ENCODE measurements at places on chromosomes 5 and 9.

DNA sequence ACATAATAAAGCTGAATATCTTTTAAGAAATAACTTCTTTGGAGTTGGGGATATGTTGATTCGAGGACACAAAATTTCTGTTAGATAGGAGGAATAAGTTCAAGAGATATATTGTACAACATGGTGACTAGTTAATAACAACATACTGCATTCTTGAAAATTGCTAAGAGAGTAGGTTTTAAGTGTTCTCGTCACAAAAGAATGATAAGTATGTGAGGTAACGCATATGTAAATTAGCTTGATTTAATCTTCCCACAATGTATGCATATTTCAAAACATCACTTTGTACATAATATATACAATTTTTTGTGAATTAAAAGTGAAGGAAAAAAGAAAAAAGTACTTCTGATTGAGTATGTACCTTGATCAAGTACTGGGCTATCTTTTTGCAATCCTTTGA, 428.0 kb upstream of the TRPC7 start:
- DNase-seq, result no peak

- no peak for DNase-seq
These were observed 86.4 kb upstream of the COL5A1 start for GRCh38 chr9:134555094-134555650.

- no peak for DNase-seq
These were observed 22.3 kb downstream of the CTXN3 start for GRCh38 chr5:127671218-127671617.

DNA sequence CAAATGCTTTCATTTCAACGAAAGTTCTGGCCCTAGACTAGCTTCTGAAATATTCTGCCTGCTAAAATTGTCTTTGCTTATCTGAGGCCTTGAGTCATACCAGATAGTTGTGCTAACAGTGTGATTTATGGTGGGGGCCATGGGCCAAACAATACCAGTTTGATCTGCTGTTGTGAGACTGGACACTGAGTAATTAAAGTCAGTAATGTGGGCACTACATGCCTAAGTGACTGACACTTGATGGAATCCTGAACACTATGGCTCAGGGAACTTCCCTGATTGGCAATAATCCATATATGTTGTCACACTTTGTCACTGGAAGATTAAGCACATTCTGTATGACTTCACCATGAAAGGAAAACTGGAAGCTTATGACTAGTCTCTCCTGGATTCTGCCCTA, 127.6 kb upstream of the CYLC2 start:
- no peak for DNase-seq

DNA sequence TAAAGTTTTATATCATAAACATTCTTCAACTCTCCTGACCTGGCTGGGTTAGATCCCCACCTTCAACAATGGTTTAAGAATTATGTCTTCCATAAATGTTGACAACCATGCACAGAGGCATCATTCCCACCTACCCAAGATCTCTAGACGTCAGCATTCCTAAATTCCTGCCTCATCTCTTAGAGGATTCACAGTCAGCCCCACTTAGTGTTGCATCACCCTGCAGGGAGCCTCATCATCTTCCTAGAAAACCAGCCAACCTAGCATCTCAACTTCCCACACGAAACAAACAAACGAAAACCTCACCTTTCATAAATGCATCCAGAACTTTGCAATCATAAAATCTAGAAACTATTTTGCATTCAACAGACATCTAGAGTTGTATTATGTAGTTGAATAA, 816.1 kb upstream of the C9orf72 start:
- DNase-seq, result no peak

DNA sequence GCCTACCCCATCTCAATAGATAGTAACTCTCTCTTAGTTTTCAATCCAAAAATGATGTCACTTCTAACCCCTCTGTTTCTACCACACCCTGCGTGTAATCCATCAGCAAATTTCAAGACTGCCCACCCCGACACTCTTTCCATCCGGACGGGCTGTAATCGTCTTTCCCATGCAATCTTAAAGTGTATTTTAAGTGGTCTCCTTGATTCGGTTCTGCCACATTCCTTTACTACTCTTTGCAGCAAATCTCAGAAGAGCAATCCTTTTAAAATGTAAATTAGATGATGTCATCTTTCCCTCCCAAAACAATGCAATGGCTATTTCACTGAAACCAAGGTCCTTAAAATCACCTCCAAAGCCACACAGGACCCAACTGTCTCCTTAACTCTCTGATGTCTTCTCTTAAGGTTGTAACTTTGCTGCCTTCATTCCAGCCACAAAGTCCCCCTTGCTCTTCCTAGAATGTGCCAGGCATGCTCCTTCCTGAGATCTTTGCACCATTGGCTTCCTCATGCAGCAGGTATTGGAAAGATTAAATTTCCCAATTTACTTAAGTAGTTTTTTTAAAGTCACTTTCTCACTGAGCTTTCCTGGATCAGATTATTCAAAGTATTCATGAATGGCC, 932.5 kb upstream of the WWC1 start:
- DNase-seq, result no peak

- no peak for DNase-seq
These were observed 85.1 kb downstream of the NDUFAF2 start for GRCh38 chr5:61030163-61030482.

- no peak for DNase-seq
These were observed 179.8 kb downstream of the PBX3 start for GRCh38 chr9:125926936-125927335.

GRCh38 chr5:42993516-42994245, 46.4 kb downstream of the ANXA2R start:
- DNase-seq, result peak; percentile 75

DNA sequence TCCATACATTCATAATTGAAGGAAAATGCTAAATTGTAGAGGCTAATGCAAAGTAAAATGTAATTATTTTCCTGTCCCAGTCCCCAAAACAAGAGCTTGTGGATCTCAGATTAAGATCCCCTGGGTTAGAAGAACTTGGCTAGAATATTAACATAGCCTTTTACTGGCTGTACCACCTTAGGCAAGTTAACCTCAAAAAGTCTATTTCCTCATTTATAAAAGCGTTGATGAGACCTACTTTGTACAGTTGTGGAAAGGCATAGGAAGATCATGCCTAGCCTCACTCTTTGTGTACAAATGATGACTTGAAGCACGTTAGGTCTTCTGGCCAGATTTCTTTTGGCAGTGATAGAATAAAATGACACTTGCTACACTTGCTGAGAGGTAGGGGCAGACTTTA, 97.2 kb downstream of the F2RL2 start:
- no peak for DNase-seq

DNA sequence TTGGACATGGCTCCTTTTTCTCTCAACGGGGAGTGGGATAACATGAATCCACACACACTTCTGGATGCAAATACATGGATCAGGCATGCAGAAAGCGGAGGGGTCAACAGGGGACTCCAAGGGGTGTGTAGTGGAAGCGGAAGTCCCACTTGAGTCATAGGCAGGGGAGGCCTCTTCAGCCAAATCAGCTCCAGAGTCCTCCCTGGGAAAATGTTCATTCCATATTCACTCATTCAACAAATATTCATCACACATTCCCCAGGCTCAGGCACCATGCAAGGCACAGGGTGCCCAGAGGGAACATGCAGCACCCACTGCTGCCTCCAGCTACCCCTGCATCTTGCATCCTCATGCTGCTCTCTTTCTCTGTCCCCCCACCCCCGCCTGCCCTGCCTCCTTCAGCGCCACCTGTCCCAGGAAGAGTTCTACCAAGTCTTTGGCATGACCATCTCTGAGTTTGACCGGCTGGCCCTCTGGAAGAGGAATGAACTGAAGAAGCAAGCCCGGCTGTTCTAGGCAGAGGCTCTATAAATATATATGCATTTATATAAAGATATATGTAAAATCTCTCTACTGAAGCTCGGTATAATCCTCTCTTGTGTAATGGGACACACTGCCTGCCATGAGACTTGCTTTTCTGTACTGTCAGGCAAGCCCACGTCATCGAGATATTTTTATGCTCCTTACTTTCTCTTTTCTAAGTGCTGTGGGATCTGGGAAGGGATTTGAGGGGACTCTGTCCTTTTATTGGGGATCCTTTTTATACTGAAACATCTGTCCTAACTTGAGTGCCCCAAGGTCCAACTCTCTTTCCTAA, 13.6 kb upstream of the AFAP1L1 start:
- no peak for DNase-seq

DNA sequence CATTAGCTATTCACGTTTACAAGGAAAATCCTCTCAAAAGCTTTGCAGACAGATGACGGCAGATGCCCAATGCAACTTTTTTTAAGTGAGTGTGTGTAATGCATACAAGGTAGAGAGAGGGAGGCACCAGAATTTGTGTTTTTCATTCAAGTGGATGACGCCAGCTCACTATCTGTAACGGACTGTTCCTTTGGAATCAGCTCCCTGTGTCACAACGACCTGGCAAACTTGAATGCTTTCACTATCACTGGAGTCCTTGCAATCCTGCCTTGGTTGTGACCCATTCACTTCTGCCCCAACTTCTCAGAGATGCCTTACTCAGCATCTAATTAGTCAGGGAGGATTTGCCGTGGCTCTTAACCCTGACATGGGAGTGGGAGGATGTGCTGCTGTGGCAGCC, 148.5 kb downstream of the BNC2 start:
- DNase-seq, result no peak

GRCh38 chr9:87601176-87601575, 103.5 kb downstream of the DAPK1 start:
- no peak for DNase-seq

- DNase-seq, result no peak
These were observed 85.6 kb upstream of the ALDH1B1 start for GRCh38 chr9:38306899-38307298.

GRCh38 chr9:117076571-117077290, 338.1 kb downstream of the ASTN2 start:
- no peak for DNase-seq

GRCh38 chr5:144800169-144800568, 629.5 kb downstream of the KCTD16 start:
- DNase-seq, result no peak

DNA sequence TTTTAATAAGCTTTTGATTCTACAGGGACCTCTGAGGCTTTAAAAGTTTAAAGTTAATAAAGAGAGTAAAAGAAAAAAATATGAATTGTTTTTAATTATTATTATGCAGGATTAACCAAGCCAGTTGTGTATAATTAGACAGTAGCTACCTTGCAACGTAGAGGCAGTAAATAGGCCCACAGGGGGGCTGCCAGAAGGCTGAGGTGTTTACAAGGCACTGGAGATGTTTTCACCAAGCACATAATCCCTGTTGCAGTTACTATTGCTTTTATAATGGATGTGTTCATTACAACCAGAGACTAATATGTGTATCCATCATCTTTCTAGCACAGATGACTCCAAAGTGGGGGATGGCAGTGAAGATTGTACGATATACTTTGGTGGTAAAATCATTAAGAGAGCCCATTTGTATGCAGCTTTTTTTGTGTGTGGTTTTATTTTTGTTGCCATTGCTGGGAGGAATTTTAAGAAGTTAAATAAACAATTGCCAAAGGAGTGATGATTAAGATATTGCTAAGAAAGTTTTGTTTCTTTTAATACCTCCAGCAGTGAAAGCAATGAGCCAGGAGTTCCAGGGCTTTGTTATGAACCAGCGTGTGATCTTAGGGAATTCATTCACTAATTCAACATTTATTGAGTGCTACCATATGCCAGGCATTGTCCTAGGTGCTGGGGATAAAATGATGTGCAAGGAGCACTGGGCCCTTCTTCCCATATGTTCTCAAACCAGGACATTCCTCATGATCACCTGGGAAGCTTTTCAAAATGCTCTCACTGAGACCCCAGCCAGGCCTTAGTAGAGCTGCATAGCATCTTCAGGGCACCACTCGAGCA, 138.7 kb upstream of the EFNA5 start:
- no peak for DNase-seq

DNA sequence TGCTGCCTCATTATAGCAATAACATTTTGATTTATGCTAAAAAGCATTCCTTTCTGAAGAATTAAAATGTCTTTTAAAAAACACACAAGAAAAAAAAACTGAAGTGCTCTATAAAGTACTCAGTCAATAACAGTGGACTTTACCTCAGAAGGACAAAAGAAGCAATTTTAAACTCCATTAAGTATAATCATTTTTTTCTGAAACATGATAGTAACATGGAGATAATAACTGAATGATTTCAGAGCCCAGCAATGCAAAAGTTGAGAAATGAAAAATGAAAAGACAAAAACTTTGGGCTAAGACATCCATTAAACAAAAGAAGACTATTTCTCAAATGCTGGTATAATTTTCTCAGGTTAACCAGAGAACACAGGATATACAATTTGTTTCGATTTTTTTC, 78.7 kb downstream of the RFX3 start:
- no peak for DNase-seq

GRCh38 chr5:3373391-3373790, 222.2 kb upstream of the IRX1 start:
- DNase-seq, result no peak

DNA sequence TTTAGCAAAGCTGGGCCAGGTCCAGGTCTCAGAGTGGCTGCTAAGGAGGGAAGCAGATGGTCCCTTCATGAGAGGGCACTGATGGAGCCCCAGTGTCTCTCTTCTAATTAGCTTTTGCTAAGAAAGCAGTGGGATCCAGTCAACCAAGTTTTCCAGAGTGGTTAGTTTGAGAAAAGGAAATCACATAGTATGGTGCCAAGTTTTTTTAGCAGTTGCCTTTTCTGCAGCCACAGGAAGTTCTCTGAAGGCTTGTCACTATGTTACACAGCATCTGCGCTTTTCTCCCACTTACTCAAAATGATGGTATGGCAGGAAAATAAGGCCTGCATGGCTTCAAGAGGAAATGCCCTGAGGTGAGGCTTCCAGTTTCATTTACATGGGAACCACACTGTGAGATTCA, 331.5 kb upstream of the ZNF462 start:
- DNase-seq, result no peak

DNA sequence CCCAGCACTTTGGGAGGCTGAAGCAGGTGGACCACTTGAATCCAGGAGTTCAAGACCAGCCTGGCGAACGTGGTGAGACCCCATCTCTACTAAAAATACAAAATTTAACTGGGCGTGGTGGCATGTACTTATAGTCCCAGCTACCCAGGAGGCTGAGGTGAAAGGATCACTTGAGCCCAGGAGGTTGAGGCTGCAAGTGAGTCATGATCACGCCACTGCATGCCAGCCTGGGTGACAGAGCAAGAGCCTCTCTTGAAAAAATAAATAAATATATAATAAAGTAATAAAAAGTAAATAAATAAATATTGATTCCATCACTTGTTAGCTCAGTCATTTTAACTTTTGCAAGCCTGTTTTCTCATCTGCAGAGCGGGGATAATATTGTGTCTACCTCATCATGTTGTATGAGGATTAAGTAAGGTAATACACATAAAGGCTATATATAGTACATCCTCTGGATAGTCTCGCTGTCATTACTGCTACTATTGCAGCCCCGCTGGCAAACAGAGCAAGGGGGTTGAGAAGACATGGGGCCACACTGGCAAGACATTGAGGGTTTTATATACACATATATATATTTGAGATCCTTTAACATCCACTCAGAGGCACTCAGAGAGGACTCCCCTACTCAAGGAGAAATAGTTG, 210.9 kb downstream of the C9orf152 start:
- DNase-seq, result no peak

DNA sequence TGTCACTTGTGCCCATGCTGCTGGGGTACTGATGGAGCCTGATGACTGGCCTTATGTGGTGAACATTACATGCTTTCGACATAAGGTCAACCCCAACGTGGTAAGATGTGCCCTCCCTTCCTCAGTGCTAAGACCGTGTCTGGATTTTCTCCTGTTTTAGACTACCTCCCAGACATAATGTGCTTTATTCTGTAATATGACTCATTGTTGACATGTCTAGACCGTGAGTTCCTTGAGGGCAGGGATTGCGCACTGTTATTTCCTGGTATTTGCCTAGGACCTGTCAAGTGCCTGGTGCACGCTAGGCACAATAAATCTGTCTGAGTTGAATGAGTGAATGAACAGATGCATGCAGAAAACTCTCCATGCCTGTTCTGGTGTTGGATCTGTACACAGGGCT, 346.0 kb downstream of the KDM4C start:
- no peak for DNase-seq

- no peak for DNase-seq
These were observed 138.1 kb upstream of the WWC1 start for GRCh38 chr5:168153263-168153875.

All from immature natural killer cell (primary cell).